NCI-H2107 (cell line): ENCODE measurements at places on chromosomes 13 and 19.

DNA sequence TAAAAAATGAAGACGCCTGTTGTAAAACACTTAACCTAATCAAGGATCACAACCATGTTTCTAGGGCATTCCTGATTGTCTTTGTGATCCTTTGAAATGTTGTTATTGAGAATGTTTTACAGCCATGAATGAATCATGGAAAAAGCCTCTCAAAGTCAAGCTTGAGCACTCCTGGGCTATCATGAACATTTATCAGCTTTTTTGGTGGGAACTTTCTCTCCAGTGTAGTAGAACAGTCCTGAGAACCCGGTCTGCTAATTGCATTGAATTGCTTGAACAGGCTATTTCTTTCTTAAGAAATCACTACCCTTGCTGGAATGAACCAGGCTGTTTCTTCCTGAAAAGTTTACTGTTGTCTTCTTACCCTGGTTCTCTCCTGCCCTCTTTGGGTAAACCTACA, 516.5 kb downstream of the FGF9 start:
- no peak for DNase-seq

GRCh38 chr13:91482427-91482826, 84.0 kb downstream of the GPC5 start:
- no peak for DNase-seq

GRCh38 chr19:13165162-13165997, 15.2 kb downstream of the IER2 start:
- no peak for DNase-seq

DNA sequence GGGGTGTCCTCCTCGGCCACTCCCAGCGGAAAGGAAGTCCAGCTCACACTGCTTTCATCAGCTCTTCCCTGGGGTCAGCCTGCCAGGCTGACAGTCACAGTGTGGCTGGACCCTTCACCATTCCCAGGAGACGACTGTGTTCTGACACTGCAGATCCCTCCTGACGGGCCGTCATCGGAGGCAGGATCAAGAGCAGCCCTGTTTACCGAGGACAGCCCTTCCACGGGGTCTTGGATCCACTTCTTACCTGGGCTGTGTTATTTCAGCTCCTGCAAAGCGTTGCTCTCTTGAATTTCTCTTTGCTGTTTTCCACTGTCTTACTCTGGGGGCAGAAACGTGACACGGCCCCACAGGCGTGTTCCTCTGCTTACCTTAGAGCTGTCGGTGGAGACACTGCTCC, 149.9 kb upstream of the SOX1 start:
- DNase-seq = no peak

DNA sequence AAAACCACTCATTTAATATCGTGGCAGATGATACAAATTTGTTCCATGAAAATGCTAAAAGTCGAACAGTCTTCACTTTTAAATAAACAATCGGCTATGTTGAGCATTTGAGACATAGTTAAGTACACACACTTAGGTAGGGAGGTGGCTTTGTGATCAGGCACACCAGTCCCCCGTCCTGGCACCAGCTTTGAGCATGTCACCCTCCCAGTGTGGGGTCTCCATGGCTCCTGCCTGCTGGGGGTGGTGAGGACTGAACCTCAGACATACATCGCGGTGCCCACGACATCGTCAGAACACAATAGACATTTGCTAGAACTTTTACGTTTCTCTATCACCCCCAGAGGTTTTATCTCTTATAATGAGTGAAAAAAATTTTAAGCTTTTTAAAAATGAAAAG, 62.0 kb downstream of the RFX2 start:
- no peak for DNase-seq

GRCh38 chr13:32940601-32941000, 75.6 kb upstream of the KL start:
- peak; percentile 14 for DNase-seq

- peak; percentile 51 for DNase-seq
These were observed 17.5 kb upstream of the MEIS3 start for GRCh38 chr19:47436712-47437401.

DNA sequence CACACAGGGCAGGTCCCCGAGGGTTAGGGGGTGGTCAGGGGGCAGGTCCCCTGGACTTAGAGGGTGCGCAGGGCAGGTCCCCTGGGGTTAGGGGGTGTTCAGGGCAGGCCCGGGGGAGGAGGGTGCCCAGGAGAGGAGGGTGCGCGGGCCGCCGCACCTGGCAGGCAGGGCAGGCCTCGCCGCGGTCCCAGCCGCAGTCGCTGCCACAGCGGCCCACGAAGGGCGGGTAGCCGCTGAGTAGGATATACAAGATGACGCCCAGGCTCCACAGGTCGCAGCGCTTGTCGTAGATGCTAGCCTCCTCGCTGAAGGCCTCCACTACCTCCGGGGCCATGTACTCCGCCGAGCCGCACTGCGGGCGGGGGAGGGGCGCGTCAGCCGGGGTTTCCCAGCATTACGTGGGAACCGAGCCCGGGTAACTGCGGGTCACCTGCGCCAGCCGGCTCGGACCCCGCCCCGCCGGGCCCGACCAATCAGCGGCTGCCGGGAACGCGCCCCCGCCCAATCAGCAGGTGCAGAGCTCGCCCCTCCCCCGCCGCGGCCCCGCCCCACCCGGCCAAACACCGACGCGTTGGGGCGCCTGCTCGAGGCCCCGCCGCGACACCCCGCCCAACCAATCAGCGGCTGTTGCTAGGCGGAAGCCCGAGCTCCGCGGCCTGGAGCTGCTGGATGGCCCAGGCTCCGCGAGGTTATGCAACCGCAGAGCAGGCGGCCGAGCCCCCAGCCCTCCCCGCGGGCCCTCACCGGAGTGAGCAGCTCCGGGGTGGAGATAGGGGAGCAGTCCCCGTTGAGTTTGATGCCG, 9.2 kb downstream of the MKNK2 start:
- DNase-seq = peak; percentile 91

- DNase-seq = no peak
These were observed 4.9 kb downstream of the SULT2B1 start for GRCh38 chr19:48556825-48557224.

DNA sequence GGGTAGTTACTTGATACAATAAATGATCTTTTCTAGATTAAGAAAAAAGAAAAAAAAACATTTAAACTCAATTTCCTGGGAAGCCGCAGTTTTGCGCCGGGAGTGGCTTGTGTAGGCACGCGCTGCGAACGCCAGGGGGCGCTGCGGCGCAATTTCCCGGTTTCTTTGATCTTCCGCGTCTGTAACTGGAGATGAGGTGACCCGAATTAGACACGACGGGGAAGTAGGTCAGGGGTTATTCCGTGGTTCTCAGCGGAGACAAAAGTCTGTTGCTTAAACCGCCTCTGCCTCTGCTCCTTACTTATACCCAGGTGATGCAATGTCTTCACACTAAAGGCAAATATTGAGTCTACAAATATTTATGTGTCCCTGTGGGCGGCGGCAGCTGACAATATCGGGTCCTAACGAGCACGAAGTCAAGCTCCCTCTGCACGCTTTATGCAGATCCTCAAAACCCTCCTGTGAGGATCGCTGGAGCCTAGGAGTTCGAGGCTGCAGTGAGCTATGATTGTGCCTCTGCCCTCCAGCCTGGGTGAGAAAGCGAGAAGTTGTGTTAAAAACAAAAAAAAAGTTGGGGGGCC, 15.2 kb downstream of the STXBP2 start:
- DNase-seq = peak; percentile 84

DNA sequence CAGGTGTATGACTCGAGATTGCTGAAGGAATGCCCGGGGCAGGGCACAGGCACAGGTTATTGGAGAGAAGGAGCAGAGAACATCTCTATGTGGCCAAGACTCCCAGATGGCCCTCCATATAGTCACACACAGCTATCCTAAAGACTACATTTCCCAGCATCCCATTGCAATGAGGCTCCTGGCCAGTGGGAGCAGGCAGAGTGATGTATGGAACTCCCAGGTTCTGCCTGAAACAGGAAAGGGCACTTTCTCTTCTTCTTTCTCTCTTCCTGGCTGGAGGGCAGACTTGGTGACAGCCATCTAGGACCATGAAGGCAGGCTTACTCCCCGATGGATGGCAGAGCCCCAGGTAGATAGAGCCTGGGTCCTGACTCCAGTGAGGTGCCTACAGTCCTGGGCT, 13.5 kb downstream of the PPP1R13L start:
- no peak for DNase-seq

GRCh38 chr13:64884976-64885375, 2345.2 kb downstream of the PCDH9 start:
- DNase-seq = no peak

DNA sequence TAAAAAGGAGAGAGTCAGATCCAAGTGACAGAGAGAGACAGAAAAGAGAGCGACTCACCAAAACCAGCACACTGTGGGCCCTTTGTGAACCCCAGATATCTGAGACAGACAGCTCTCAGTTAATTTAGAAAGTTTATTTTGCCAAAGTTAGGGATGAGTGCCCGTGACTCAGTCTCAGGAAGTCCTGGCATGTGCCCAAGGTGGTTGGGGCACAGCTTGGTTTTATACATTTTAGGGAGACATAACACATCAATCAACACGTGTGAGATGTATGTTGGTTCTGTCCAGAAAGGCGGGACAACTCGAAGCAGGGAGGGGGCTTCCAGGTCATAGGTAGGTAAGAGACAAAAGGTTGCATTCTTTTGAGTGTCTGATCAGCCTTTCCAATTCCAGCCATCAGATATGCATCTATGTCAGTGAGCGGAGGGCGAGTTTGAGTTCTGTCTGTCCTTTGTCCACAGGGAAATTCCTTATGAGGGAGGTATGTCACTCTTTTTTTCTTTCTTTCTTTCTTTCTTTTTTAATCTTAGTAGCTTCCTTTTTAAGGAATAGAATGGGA, 37.2 kb upstream of the ATP11A start:
- no peak for DNase-seq

DNA sequence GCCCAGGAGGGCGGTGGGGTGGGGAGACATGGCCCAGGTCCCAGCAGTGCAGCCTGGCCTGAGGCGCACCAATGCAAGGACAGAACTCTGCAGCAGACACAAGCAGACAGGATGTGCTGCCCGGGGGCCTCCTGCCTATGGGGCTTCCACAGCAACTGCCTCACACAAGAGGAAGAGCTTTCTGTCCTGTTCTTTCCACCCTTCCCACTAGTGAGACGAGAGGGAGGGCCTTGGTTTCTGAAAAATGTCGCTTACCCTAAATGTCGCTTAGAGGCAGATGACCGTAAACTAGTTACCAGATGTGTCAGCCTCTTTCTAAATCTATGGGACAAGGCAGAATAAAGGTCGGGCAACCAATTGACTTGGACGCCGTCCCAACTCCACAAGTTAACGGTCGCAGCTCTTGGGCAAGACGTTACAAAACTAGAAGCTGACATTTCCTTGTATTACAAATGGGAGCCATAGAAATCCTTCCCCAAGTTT, at the start of gene LAIR1:
TSS of gene LAIR1 (minus strand) at position 157 of the 483 bp plus-strand sequence. CDS start at position 30, 127 bp downstream.
- DNase-seq = no peak

GRCh38 chr13:60001889-60002288, 161.8 kb downstream of the DIAPH3 start:
- no peak for DNase-seq

- peak; percentile 54 for DNase-seq
These were observed 659 bp downstream of the NFKBID start for GRCh38 chr19:35899547-35900214.

DNA sequence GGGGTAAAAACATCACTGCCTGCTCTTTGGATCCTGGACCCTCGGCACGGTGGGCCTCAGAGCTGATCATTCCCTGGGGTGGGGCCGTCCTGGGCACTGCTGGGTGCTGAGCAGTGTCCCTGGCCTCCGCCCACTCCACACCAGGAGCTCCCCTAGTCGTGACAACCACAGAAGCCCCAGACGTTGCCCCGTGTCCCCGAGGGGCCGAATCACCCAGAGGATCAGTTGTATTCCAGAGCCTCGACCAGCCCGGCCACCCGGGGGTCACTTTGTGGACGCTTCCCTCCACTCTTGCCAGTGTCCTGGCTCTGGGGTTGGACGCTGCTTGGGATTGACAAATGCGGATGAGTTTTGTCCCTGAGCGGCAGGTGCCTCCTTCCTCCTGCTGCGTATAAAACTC, 10.2 kb downstream of the C2CD4C start:
- no peak for DNase-seq

- DNase-seq = no peak
These were observed 606 bp downstream of the PRDX2 start for GRCh38 chr19:12800923-12801465.

DNA sequence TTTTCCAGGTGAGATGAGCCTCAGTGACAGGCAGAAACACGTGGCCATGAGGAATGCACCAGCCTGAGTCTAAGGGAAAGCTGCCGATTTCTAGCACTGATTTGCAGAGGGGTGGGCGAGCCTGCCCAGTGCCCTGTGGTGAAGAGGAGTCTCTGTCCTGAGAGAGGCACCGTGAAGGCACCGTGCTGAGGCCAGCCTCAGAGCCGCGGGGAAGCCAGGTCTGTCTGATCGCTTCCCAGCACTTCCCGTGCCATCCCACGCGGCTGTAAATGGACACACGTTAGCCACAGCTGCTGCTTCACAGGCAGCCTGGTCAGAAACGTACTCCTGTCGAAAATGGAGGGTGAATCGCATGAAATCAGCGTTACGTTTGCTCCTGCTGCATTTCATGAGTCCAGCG, 79.8 kb downstream of the ATP11A start:
- DNase-seq = no peak

- DNase-seq = no peak
These were observed 23.7 kb downstream of the KLF5 start for GRCh38 chr13:73082471-73082870.

DNA sequence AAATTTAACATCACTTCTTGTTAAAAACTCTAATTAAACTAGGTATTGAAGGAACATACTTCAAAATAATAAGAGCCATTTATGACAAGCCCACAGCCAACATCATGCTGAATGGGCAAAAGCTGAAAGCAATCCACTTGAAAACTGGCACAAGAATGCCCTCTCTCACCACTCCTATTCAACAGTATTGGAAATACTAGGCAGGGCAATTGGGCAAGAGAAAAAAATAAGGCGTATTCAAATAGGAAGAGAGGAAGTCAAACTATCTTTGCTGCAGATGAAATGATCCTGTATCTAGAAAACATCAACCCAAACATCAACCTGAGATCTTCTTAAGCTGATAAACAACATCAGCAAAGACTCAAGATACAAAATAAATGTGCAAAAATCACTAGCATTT, 15.6 kb upstream of the LILRB1 start:
- DNase-seq = no peak

DNA sequence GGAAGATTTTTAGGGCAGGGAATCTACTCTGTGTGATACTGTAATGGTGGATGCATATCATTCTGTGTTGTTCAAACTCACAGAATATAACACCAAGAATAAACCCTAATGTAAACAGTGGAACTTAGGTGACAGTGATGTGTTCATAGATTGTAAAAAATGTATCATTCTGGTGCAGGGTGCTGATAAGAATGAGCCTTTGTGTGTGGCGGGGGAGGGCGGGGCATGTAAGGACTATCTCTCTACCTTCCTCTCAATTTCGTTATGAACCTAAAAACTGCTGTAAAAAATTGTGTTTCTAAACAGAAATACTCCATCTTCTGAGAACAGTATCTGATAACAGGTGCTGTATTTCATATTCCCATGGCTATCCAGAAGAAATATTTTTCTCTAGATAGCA, 35.6 kb downstream of the TNFRSF19 start:
- no peak for DNase-seq
